IPS DF 6.9 (cell line): ENCODE measurements at places on chromosomes 5 and 9.

DNA sequence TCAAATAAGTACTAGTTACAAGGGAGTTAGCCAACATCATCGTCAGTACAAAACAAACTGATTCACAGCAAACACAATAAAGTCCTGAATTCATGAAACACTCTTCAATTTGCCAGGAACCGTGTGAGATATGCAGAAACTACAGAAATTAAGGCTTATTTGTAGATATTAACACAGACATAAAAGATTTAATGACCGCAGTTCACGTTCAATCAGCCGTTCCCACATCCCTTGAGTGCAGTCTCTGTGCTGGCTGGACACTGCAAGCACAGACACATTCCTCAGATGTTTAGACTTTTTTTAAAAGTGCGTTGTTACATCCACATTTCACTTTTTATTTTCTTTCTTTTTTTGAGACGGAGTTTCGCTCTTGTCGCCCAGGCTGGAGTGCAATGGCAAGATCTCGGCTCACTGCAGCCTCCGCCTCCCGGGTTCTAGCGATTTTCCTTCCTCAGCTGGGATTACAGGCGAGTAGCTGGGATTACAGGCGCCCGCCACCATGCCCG, 566 bp upstream of the CEP78 start:
- no peak overlapping the region for H3K27ac ChIP-seq
- DNase-seq: no peak
- no peaks in the 10 kb centered on the region for H3K27me3 ChIP-seq

DNA sequence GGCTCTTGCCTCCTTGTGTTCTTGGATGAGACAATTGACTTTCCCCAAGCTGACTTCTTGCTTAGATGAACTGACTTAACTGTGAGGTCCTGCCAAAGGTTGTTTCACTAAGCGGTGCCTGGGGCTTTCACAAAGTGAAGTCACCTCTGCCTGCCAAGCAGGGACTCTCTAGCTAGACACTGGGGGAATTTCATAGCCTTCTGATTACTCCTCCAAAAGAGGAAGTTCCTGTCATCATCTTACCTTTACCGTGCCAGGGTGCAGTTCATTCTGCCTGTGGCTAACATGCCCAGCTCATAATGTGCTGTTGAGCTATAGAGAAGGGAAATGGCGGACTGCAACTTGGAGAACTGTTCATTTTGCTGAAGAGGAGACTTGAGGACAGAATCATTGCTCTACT, 472.0 kb upstream of the WWC1 start:
- no peak for DNase-seq
- no peak overlapping the region for H3K27ac ChIP-seq
- H3K4me1 ChIP-seq: no peaks in the 10 kb centered on the region
- no peaks in the 10 kb centered on the region for H3K36me3 ChIP-seq
- no peaks in the 10 kb centered on the region for H3K27me3 ChIP-seq

DNA sequence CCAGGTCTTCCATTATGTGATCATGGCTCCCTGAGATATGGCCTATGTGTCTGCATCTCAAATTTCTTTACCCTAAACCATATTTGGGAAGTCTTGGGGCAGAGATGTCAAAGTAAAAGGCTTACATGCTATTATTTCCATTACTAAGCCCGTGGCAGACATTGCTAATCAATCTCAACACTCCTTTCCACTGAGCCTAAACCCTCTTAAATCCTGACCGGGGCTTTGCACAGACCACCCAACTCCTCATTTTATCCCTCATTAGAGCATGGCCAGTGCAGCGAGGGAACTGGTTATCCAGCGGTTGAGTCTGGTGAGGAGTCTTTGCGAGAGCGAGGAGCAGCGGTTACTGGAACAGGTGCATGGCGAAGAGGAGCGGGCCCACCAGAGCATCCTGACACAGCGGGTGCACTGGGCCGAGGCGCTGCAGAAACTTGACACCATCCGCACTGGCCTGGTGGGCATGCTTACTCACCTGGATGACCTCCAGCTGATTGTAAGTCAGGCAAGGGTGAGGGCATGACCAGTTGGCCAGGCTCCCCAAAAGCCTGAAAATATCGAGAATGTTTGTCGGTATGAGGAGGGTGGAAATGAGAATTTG, 11.0 kb downstream of the BSPRY start:
- H3K27ac ChIP-seq: no peak overlapping the region
- no peaks in the 10 kb centered on the region for H3K36me3 ChIP-seq
- no peaks in the 10 kb centered on the region for H3K4me1 ChIP-seq
- no peaks in the 10 kb centered on the region for H3K27me3 ChIP-seq

GRCh38 chr5:118863345-118863744, 125.0 kb downstream of the DTWD2 start:
- no peaks in the 10 kb centered on the region for H3K27me3 ChIP-seq
- no peak overlapping the region for H3K4me3 ChIP-seq
- no peaks in the 10 kb centered on the region for H3K4me1 ChIP-seq
- H3K27ac ChIP-seq: no peak overlapping the region

GRCh38 chr5:139774980-139775661, 20.5 kb upstream of the PSD2 start:
- H3K4me1 ChIP-seq: peaks cover 2% of the 10 kb centered on the region; the same call in 1 of the 2 replicates
- H3K4me3 ChIP-seq: no peak overlapping the region
- DNase-seq: no peak
- H3K27me3 ChIP-seq: no peaks in the 10 kb centered on the region
- no peaks in the 10 kb centered on the region for H3K36me3 ChIP-seq

GRCh38 chr5:173328844-173329490, 753 bp upstream of the STC2 start:
- peak overlapping the region; percentile 60; the same call in 1 of the 2 replicates for H3K4me3 ChIP-seq
- no peak for DNase-seq
- H3K27me3 ChIP-seq: no peaks in the 10 kb centered on the region; the same call in 1 of the 2 replicates
- H3K27ac ChIP-seq: no peak overlapping the region

DNA sequence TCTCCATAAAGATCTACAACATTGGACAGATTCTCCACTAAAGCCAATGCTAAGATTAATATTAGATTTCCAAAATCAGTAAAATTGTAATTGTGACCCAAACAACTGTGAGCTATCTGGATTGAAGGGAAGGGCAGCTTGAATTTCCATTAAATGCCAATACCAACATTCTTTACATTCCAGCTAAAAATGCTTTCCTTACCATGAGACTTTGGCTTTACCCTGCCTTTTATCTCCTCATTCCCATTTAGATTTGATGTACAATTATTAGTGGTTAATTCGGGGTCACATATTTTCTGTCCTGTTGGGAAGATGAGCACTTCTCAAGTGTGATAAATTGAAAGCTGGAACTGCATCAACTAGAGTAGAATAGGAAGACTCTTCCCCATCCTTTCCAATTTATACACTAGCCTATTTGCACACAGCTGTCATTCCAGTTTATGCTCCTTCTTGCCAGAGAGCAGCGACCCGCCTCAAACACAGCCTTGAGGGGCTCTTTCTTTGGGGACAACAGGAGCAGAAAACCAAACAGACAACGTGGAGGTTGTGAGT, 33.1 kb upstream of the MYOT start:
- no peak overlapping the region for H3K4me3 ChIP-seq
- peaks cover 1% of the 10 kb centered on the region; the same call in 1 of the 2 replicates for H3K4me1 ChIP-seq
- DNase-seq: no peak
- no peaks in the 10 kb centered on the region for H3K27me3 ChIP-seq

DNA sequence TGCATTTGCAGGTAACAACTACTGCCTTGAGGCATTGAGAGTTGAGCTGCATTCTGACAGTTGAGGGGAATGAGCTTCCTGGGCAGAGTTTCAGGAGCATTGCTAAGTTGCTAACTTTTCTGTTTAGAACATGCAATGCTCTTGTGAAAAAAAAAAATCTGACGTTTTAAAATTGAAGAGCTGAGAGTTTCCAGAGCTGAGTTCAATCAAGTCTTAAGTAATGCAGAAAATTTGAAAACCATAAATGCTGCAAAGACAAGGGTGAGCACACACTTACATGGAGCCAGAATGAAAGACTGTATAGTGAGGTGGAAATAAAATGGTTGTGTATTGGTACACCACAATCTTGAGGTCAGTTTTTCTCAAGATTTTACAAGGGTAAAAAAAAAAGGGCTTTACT, 166.0 kb downstream of the GABRB2 start:
- no peak overlapping the region for H3K27ac ChIP-seq
- H3K36me3 ChIP-seq: no peaks in the 10 kb centered on the region
- H3K4me1 ChIP-seq: no peaks in the 10 kb centered on the region
- H3K4me3 ChIP-seq: no peak overlapping the region
- no peak for DNase-seq

- no peaks in the 10 kb centered on the region for H3K27me3 ChIP-seq
- H3K36me3 ChIP-seq: no peaks in the 10 kb centered on the region
- H3K4me1 ChIP-seq: no peaks in the 10 kb centered on the region
- H3K27ac ChIP-seq: no peak overlapping the region
- no peak for DNase-seq
These were observed 72.0 kb downstream of the CEP120 start for GRCh38 chr5:123351240-123351639.

GRCh38 chr9:85155352-85155751, 485.8 kb downstream of the NTRK2 start:
- no peaks in the 10 kb centered on the region for H3K27me3 ChIP-seq
- peaks cover 2% of the 10 kb centered on the region; the same call in 1 of the 2 replicates for H3K4me1 ChIP-seq
- no peaks in the 10 kb centered on the region for H3K36me3 ChIP-seq
- DNase-seq: no peak

DNA sequence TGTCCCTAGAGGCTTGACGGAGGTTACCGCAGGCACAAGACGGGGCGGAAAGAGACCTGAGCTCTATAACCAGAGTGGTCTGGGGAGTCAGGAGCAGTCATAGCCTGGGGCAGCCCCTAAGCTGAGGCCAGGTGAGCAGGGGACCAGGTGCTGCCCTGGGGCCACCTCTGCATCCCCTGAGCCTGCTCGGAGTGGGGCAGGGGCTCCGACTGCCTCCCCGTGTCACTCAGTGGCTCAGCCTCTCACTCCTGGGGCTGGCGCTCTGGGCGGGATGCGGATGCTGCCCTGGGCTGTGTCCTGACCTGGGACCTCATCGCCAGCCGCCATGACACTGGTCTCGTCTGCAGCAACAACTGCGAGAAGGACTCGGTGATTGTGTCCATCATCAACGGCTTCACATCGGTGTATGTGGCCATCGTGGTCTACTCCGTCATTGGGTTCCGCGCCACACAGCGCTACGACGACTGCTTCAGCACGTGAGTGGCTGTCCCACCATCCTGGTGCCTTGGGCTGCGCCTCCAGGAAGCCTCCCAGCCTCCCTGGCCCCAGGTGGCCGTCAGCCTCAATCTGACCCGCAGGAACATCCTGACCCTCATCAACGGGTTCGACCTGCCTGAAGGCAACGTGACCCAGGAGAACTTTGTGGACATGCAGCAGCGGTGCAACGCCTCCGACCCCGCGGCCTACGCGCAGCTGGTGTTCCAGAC, 8.8 kb upstream of the SLC6A18 start:
- no peak overlapping the region for H3K27ac ChIP-seq
- no peaks in the 10 kb centered on the region for H3K27me3 ChIP-seq
- no peaks in the 10 kb centered on the region for H3K4me1 ChIP-seq
- no peak overlapping the region for H3K4me3 ChIP-seq
- DNase-seq: no peak
- no peaks in the 10 kb centered on the region; the same call in 1 of the 2 replicates for H3K36me3 ChIP-seq
